Activated CD4-positive, alpha-beta T cell treated with anti-CD3 and anti-CD28 coated beads, Interleukin-2, amount 10 ng/mL, durations not matched to agents 7 days and 5 days (primary cell): ENCODE measurements at places on chromosomes 5 and 9. TPM values are rescaled to one million over a fixed set of nuclear protein-coding genes. Genes with fewer than 3 reads are reported as not detected.

DNA sequence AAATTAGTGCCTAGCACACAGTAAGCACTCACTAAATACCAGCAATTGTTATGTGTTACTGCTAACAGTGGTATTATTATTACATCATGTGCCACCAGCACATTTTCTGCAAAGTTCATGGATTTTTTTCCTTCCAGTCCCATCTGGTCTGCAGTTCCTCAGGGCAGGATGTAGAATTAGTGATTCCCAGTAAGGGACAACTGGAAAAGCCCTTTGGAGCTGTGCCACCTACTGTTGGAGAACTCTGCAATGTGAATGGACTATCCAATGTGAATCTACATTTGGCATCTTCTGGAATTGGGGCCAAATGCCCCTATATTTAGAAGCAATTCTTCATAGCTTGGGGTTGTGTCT lies 154.0 kb downstream of the CDH6 start:
- no peak for DNase-seq

DNA sequence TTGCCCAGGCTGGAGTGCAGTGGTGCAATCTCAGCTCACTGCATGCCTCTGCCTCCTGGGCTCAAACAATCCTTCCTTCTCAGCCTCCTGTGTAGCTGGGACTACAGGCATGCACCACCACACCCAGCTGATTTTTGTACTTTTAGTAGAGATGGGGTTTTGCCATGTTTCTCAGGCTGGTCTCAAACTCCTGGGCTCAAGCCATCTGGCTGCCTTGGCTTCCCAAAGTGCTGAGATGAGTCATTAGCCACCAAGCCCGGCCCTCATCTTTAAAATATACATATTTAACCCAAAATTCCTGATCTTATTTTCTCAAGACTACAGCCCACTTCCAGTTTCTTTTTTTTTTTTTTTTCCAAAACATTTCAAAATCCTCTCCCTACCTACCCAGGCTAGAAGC lies 31.7 kb upstream of the MINAR2 start:
- DNase-seq: no peak

IQGAP2 gene
- total RNA-seq: 90.5 TPM

- DNase-seq: no peak
These were observed 197.0 kb downstream of the DRD1 start for GRCh38 chr5:175246889-175247520.

GRCh38 chr9:224026-224425 lies 9.4 kb downstream of the DOCK8 start:
- no peak for DNase-seq

GRCh38 chr5:111635916-111636570 lies 121.0 kb downstream of the NREP start:
- no peak for DNase-seq

GRCh38 chr9:81456431-81457006 lies 232.8 kb downstream of the TLE1 start:
- DNase-seq: no peak

DNA sequence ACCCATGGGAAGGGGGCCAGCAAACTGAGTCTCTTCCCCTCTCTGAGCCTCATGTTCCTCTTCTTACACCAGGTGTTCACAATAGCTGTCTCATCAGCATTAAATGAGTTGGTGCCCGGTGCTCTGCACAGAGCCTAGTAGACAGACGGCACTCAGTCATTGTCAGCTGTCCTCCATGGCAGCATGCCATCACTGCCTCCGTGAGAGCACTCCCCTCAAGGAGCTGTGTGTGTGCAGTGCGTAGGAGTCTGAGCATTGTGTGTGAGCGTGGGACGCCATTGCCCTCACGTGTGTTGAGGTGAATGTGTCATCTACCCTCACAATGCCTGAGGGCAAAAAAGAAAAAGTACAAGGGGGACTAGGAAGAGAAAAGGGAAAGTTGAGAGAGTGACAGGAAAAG lies 536.5 kb downstream of the CDK5RAP2 start:
- DNase-seq: no peak

DNA sequence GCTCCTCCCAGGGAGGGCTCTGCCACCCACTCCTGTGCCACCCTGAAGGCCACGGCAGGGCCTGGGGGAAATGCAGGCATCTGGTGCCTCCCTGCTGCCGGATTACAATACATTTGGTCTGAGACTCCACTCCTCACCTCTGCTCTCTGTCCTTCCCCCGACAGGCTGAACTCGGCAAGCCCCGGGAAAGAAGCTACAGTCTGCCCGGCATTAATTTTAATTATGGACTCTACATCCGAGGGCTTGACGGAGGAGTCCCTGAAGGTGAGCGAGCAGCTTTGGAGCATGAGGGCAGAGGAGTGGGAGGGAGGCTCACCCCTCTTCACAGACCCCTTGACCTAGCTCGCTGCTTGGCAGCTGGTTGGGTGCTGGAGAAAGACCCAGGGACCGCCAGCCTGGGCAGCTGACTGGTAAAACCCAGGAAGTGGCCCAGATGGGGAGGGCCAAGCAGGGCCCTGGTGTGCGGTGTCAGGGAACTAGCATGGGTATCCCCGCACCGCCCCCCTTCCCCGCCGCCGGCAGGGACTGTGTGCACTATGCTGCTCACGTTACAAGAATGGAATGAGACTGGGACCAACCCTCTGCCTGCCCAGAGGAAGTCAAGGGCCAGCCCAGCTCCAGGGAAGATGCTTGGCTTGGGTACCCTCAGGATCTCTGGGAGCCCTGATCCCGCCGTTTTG lies 83.7 kb upstream of the BARHL1 start:
- no peak for DNase-seq

EIF4E1B gene
- not detected for total RNA-seq

DBN1 gene
- 4.2 TPM for total RNA-seq

GRCh38 chr9:5529683-5530221 lies 19.4 kb downstream of the PDCD1LG2 start:
- DNase-seq: no peak

GRCh38 chr9:15417626-15418025 lies 5.0 kb upstream of the SNAPC3 start:
- no peak for DNase-seq

OR2Y1 gene
- total RNA-seq: not detected

DNA sequence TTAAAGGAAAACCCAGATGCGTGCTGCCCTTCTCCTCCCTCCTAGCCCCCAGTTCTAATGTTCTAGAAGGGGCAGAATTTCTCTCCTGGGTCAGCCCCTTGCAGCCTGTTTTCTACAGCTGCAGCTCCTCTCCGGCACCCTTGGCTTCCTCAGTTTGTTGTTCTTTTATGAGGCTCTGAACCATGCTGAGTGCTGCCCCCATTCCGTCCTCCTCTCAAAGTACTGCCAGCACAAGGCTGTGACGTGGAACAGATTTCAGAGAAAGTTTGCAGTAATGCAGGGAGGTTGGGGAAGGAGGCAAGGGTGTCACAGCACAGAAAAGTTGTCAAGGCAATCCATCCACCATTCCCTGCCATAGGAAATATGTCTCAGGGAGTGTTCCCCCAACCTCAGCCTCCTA lies 63.3 kb downstream of the RGS3 start:
- no peak for DNase-seq

SYK gene
- total RNA-seq: 0.92 TPM

PTPRD gene
- total RNA-seq: not detected

DNA sequence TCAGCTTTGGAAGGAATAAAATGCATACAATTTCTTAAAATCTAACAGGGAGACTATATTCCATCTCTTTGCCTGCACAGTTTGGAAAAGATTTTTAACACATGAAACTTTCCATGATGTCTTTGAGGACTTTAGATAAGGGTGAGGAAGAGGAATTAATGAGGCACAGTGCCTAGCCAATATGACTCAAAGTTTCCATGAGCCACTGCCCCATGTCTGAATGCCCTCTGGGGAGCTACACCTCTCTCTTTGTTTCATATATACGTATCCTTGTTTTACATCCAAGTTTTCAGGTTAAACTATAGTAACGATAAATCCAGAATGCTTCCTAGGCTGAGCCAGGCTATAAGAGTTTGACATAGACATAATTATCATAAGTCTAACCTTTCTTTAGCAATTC lies 349.3 kb upstream of the TLE4 start:
- DNase-seq: no peak

GRCh38 chr5:91430949-91431348 lies 47.8 kb upstream of the ARRDC3 start:
- DNase-seq: no peak

CBY3 gene
- 0.35 TPM for total RNA-seq

- no peak for DNase-seq
These were observed 187.1 kb downstream of the CFAP90 start for GRCh38 chr5:7663808-7664207.

- peak; percentile 44 for DNase-seq
These were observed 87.9 kb downstream of the MRPS27 start for GRCh38 chr5:72231991-72232703.

DNA sequence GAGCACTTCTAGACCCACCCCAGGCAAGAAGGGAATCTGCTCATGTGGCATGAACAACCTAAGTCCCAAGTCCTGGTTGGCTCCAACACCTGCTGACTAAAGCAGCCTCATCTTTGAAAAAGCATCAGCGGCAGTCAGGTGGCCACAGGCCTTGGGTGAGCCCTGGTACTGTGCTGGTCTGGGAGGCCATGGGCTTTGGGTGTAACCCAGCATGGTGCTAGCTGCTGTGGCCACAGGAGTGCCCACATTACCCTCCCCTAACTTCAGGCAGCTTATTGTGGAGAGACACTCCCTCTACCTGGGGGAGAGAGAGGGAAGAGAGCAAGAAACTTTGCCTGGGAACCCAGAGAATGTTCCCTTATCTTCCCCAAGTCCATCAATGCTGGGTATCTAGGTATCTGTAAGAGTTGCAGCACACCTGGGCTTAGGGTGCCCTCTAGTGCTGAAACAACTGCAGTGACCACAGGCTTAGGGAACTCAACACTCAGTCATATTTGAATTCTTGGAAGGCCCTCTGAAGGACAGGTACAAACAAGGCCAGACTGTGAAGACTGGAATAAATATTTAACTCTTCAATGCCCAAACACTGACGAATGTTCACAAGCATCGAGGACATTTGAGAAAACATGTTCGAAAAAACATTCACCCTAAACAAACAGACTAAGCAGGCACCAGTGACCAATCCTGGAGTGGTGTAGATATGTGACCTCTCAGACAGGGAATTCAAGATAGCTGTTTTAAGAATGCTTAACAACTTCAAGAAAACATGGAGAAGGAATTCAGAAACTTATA lies 69.9 kb upstream of the OR2K2 start:
- DNase-seq: no peak
